ENCODE measurements at places on chromosomes 6 and 20.

DNA sequence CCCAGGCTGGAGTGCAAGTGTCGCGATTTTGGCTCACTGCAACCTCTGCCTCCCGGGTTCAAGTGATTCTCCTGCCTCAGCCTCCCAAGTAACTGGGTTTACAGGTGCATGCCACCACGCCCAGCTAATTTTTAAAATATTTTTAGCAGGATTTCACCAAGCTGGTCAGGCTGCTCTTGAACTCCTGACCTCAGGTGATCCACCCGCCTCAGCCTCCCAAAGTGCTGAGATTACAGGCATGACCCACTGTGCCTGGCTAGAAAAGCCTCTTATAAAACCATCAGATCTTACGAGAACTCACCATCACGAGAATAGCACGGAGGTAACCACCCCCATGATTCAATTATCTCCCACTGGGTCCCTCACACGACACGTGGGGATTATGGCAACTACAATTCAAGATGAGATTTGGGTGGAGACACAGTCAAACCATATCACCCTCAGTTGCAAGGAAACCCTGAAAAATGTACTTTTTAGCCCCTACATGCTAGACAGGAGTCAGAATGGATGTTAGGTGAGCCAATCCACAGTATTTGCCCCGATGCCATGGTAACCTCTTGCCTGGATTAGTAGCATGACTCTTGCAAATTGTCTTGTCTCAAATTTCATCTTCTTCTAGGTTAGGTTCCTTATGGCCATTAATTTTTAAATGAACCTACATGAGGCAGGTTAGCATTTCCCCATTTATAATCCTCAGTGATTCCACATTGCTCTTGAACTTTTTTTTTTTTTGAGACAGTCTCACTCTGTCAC is 17.1 kb upstream of the SASH1 start:
- no peak for DNase-seq

GRCh38 chr6:34679552-34680253 is 16.9 kb downstream of the ILRUN start:
- no peak for DNase-seq

DNA sequence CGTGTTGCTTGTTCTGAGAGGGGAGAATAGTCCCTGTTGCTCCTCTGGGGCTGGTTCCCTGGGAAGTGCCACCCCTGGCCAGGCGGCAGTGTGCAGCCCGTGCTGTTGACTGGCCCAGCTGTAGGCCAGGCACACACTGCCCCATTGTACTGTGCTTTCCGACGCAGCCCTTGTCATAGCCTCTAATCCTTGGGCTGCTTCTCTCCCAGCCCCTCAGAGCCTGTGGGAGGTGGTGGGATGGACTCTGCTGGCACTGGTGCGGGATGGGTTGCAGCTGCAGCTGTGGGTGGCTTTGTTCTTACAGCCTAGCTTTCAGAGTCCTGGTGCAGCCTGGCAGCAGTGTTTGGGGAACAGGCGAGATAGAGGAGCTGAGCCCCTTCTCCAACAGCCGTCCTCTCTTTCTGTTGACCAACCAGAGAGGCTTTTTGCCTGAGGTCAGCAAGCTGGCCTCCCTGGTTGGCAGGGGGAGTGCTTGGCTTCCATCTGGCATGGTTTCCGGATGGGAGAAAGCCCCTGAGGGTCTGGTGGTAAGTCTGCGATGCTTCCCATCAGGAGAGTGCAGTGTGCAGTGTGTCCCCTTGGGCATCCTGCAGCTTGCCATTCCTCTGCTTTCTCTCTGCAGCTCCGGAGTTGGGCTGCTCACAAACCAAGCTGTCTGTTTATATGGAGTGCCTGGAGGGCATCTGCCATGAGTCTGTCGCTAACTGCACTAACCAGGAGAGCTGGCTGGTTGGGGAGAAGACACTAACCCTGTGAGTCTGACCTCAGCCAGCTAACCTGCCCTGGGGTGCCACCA is 12.1 kb downstream of the TJAP1 start:
- DNase-seq: no peak

DNA sequence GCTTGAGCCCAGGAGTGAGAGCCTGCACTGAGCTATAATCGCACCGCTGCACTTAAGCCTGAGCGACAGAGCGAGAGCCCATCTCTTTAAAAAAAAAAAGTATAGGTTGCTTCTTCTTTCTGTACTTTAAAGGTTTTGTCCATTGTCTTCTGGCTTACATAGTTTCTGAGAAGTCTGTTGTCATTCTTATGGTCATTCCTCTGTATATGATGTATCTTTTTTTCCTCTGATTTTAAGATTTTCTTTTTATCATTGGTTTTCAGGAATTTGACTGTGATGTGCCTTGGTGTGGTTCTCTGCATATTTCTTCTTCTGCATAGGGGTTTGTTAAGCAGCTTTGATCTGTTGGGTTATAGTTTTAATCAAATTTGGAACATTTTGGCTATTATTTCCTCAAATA is 29.1 kb downstream of the QRSL1 start:
- no peak for DNase-seq

DNA sequence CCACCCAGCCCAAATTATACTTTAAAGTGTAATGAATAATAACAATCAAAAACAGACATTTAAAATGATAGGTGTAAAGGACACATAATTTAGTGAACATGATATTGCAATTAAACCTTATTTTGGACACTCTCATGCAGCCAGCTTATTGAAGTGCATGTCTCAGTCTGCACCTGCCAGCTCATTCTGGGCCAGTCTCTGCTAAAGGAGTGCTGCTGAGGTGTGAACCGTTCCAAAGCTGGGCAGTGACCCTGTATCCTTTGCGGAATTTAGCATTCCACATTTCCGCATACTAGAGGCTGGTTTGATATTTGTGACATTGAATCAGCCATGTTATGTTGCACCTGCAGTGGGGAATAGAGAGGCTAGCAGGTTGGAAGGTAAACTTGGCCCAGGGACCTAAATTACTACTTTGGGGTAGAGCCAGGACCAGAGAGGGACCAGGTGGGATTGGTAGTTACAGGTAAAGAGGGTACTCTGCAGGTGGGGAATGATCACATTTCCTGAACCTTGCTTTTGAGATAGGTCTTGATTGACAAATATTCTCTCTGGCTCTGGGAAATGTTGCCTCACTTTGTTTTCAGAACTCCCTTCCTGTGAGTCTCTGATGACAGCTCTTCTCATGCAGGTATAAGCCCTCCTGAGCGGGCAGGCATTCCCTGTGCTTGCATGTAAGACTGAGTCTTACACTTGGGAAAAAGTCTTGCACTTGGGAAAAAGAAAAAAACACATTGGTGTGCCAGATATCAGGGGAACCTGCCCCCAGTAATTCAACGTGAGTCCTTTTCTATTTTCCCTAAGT is 26.2 kb downstream of the TULP4 start:
- DNase-seq: no peak

DNA sequence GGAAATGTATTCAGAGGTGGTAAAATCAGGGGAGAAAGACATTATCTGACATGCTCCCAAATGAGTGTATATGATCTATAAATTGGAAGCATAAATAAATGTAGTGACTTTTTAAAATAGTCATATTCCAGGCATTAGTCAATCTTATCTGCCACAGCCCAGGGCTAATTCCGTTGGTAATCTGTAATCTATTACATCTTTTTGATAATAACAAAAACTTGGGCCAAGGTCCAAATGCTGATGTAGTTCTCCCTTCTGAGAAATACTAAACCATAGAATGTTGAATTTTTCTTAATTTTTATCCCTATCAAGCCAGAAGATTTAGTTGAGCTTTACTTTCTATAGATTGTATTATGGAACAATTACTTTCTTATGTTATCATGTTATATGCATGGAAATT is 1279.8 kb downstream of the EPHA7 start:
- DNase-seq: no peak

DNA sequence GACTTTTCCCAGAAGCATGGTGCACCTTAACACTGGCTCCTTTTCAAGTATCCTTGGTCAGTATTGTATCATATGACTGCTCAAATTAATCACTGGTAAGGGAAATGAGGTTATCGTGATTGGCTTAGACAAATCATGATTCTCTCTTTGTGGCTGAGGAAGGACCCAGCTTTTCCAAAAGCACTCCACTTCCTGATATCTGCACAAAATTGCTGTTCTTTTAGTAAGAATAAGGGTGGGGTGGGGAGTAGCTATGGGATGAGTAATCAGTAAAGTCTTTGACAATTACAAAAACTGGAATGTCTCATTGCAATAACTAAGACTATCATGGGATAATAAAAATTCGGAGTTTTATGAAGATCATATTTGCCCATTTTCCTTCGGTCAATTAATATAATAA is 9.0 kb upstream of the RIPPLY2 start:
- DNase-seq: no peak

GRCh38 chr20:24910461-24910860 is 38.6 kb upstream of the CST7 start:
- DNase-seq: no peak

Measured in neural crest cell (in vitro differentiated cells).